ENCODE measurements at places on chromosomes 16 and 17. TPM values are rescaled to one million over a fixed set of nuclear protein-coding genes. Genes with fewer than 3 reads are reported as not detected.

DNA sequence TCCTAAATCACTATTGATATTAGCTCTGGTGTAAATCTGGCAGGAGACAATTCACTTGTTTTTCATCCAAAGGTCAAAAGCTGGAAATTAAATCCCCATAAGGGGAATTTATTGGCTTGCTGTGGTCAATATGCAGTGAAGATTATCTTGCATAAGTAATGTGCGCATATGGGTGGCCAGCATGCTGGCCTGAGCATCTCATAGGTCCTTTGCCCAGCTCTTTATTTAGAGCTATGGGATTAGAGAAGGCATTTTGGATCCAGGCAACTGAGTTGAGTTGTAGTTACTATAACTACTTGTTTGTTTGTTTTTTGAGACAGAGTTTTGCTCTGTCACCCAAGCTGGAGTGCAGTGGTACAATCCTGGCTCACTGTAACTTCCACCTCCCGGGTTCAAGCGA is 110.7 kb downstream of the AATF start:
- no peak for DNase-seq

DNA sequence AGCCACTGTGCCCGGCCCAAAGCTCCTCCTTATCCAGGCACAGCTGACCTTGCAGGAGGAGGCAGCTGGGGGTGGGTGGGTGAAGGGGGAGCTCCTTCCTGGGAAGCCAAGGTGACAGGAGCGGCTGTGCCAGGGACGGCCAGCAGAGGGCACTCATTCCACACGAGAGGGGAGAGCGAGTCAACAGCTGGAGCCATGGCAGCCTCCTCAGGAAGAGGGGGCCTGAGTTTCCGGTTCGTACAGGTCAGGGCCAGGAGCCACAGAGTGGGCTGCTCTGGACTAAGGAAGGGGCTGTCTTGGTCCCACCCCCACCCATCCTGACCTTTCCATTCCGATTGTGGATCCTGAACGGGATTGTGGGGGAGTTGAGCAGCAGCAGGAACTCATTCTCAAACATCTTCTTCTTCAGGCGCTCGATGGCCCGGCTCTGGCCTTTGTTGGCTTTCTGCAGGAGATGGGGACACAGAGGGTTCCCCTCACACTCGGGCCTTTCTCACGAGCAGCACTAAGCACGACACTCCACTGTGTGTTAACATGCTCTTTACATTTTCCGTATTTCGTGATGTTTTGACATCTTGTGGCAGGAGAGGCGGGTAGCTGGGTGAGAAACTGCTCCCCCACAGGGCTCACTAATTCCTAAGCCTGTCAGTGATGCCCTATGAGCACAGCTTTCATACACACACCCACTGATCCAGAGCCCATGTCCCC is 61.6 kb downstream of the TIMM22 start:
- no peak for DNase-seq

GRCh38 chr17:40552806-40553693 is 12.2 kb downstream of the CCR7 start:
- no peak for DNase-seq

Gene HES7
- not detected for polyA plus RNA-seq

Gene TSPAN10
- polyA plus RNA-seq = 2.8 TPM

Gene FNDC8
- 0.30 TPM for polyA plus RNA-seq

GRCh38 chr17:40553694-40554534 is 11.4 kb downstream of the CCR7 start:
- DNase-seq = no peak

DNA sequence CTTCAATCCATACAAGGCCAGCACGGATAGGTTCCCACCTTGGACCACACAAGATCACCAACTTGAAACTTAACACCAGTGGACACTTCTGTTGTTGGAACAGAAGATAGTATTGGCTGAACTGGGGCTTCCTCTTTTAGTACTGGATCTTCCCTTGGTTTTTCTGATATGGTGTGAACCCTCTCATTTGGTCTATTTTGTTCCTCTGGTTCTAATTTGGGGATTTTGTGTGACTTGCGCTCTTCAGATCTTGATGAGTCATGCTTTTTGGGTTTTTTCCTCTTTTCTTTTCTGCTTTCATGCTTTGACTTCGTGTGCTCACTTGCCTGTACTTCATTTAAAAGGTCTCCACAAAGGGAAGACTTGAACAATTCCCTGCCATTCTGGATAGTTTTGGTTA is 39.0 kb downstream of the SOST start:
- DNase-seq = no peak

Gene HSPB9
- 0.14 TPM for polyA plus RNA-seq

DNA sequence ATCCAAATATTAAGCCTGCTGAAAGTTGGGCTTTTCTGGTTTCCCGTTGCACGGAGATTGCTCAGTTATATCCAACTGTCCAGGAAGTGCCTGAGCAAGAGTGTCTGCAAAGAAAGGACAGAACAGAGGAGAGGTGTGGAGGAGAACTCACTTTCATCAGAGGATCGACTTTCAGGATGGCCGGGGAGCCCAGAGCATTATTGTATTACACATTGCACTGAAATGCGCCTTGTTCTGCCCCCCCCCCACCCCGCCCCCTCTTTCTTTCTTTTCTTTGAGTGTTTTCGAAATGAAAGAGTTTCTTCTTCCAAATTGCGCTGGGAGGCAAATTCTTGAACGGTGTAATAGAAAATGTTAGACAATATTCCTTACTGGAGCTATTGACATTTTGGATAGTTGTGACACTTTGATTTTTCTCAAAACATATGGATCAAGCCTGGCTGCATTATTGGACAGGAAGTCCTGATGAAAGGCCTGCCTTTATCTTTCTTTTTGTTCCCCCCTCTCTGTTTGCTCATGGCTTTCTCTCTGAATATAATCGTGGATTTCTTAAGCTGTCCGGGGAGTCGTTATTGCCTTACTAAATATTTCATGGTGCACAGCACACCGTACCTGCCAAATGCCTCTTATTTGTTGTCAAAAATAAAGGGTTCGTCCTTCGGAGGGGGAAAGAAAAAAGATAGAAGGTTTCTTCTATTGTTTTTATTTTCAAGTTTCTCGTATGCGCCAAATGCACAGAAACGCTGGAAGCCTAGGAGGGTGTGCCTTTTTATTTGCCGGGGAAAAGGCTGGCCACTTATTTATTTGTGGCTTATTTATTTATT is 110.8 kb downstream of the IRX3 start:
- DNase-seq = no peak

Gene CSH2
- polyA plus RNA-seq = 2.4 TPM

Gene SDR42E2
- 0.13 TPM for polyA plus RNA-seq

Gene PPL
- 34.6 TPM for polyA plus RNA-seq

DNA sequence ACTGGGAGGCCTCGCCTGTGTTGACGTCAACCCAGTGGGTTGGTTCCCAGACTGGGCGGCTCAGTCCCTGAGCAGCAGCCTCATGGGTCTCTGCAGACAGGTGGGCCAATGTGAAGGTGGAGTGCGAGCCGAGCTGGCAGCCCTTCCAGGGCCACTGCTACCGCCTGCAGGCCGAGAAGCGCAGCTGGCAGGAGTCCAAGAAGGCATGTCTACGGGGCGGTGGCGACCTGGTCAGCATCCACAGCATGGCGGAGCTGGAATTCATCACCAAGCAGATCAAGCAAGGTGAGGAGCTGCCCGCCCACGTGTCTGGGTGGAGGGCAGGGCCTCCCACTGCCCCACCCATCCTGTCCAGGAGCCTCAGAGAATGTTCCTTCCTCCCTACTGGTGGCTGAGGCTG is 44.1 kb downstream of the MRC2 start:
- DNase-seq = no peak

GRCh38 chr17:49694847-49695697 is 12.7 kb downstream of the SLC35B1 start:
- DNase-seq = no peak

- DNase-seq = no peak
These were observed 465.9 kb upstream of the ERCC4 start for GRCh38 chr16:13453938-13454553.

GRCh38 chr16:1112506-1113184 is 16.6 kb upstream of the C1QTNF8 start:
- DNase-seq = no peak

DNA sequence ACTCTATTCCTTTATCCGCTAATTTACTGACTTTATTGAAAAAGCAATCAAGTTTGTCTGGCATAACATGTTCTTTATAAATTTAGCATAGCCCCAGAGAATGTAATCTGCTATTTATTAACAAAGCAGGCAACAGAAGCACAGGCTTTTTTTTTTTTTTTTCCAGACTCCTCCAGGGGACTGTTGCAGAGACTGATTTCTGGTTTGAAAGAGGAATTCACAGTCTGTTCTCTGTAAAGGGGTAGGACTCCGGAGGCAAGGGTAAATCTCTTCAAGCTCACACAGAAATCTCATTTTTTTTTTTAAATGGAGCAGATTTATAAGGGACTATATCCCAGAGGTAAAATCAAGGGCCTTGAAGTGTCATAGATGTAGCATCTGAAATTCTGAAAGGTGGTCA is 1386.5 kb upstream of the CDH8 start:
- no peak for DNase-seq

Gene TMEM88
- 24.2 TPM for polyA plus RNA-seq

- no peak for DNase-seq
These were observed 50.4 kb downstream of the ARHGAP27 start for GRCh38 chr17:45382226-45382625.

All from right renal pelvis (tissue), 4 donors.